ENCODE measurements at places on chromosomes 7 and 10.
A peak's percentile ranks its signal among the peaks of the same experiment; 100 is the strongest.

GRCh38 chr7:83930262-83930661 lies 264.3 kb downstream of the SEMA3A start:
- DNase-seq = no peak

DNA sequence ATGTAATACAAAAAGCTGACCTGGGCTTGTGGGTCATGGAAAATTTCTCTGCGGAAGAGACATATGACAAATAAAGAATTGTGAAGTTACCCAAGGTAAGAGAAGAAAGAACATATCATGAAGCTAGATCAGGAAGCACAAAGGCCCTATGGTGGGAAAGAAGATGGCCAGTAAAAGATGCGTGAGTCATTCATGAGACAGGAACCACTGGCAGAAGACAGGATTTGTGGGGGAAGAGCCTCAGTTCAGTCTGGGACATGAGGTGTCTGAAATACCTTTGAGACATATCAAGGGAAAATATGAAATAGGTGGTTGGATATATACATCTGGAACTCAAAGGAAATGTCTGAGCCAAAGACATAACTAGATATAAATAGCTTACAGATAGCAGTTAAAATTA lies 27.7 kb upstream of the AMPH start:
- no peak for DNase-seq

GRCh38 chr7:109930049-109930448 lies 1160.9 kb upstream of the LRRN3 start:
- no peak for DNase-seq

DNA sequence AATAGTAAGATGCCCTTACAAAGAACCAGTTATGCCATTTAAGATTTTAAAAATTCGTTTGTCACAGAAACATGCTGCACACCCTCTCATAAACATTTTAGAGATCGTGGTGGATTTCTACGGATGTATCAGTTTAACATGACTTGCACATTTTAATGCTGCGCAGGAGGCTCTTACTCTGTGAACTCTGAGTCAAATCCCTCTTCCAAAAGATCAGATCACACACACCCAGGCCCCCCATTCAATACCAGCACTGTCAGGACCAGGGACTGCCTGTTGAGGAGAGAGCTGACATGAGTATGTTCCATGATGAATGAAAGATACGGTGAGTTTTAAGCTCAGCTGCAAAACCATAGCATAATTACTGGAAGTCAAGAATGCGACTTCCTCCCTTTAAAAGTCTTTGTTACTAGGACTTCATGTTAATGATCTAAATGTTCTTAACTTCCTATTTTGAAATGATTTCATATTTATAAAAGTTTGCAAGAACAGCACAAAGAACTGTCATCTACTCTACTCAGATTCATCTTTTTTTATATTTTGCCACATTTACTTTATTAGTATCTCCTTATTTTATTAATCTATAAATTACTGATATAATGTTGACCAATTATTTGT lies 500.2 kb downstream of the GLRX3 start:
- no peak for DNase-seq

GRCh38 chr10:5942001-5942400 lies 35.3 kb downstream of the IL15RA start:
- no peak for DNase-seq

DNA sequence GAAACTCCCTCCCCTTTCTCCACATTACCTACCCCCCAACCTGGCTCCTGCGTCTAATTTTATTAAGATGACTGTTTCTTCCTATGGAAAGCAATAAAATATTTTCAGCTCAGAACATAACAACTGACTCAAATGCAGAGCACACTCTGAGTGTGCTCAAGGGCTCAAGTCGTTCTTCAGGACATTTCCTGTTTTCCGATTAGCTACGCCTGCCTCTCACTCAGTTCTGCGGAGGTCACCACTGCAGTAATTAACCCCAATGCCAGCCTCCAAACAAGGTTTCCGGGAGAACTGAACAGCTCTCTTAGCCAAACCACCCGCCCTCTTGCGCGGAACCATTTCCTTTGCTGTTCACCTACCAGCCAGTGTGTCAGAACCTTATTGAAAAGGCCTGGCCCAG lies 19.3 kb downstream of the MYOF start:
- DNase-seq = peak; percentile 53

DNA sequence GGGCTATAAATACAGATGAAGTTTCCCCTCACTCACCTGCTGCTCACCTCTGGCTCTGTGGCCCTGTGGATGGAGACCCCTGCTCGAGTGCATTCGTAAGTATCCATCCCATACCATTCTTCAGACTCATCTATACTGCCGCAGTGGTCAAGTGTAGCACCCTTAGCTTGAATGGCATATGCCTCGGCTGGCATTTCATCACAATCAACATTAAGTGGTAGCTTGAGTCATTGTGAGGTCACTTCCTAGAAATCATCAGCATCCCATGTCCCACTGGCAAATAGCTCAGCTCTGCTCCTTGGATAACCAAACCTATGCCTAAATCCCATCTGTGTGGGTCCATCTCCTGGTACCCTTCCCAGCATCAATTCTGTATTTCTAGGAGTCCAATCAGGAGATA lies 38.2 kb downstream of the MDH2 start:
- DNase-seq = no peak

DNA sequence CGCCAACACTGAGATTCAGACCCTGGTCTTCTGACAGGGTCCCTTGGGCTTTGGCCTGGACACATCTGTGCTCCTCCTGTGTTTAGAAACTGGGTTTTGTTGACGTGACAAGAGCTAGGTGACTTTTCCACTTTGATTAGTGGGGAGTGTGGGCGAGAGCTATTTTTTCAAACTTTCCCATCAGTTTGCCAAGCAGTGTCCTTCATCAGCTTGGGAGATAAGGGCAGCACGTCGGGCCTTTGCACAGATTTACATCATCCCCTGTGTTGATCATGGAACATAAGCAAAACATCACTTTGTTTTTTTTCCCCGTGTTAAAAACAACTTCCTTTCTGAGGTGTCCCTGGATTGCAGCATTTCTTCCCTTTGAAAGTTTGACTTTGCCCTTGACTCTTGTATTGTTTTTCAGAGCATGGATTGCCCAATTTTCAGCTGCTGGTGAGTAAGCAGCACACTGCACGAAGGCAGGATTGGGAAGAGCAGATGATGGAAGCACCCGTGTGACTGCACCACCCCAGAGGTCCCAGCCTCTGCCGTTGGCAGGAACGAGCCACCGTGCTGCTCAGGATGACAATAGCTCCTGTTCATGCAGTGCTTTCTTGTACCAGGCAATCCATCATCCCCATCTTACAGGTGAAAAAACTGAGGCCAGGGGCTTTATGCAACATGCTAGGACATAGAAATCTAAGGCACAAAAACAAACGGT lies 6.4 kb upstream of the IGFBP1 start:
- no peak for DNase-seq

DNA sequence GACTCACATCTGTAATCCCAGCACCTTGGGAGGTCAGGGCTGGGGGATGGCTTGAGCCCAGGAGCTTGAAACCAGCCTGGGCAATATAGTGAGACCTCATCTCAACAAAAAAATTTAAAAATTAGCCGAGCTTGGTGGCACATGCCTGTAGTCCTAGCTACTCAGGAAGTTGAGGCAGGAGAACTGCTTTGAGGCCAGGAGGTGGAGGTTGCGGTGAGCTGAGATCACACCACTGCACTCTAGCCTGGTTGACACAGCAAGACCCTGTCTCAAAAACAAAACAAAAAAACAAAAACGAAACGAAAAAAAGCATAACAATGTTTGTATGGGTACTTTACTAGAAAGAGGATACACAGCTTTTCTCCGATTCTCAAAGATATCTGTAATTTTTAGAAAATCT lies 31.8 kb downstream of the WNT16 start:
- DNase-seq = no peak

GRCh38 chr10:57023626-57024025 lies 662.6 kb upstream of the ZWINT start:
- no peak for DNase-seq

GRCh38 chr7:134534633-134535032 lies 7.3 kb downstream of the AKR1B10 start:
- no peak for DNase-seq

DNA sequence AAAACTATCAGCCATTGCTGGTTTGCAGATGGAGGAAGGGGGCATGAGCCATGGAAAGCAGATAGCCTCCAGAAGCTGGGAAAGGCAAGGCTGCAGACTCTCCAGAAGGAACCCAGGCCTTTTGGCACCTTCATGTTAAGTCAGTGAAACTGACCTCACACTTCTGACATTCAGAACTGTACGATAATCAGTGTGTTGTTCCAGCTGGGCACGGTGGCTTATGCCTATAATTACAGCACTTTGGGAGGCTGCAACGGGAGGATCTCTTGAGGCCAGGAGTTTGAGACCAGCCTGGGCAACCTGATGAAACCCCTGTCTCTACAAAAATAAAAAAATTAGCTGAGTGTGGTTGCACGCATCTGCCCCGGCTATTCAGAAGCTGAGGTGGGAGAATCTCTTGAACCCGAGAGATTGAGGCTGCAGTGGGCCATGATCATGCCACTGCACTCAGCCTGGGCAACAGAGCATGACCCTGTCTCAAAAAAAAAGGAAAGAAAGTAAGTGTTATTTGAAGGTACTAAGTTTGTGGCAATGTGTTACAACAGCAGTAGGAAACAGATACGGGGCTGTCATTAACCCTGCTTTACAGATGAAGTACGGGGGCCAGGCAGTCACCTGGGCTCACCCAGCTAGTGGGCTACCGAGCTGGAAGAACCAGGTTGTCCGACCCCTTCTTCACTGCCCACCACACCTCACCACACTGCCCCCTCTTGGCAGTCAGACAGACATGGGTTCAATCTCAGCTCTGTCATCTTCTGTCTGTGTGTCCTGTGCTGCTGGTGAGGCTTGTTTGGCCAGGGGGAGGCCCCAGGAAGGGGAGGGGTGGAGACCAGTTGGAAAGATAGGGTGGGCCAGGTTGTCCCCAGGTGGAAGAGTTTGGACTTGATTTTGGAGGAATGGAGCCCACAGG lies 18.3 kb downstream of the CHST3 start:
- DNase-seq = no peak

DNA sequence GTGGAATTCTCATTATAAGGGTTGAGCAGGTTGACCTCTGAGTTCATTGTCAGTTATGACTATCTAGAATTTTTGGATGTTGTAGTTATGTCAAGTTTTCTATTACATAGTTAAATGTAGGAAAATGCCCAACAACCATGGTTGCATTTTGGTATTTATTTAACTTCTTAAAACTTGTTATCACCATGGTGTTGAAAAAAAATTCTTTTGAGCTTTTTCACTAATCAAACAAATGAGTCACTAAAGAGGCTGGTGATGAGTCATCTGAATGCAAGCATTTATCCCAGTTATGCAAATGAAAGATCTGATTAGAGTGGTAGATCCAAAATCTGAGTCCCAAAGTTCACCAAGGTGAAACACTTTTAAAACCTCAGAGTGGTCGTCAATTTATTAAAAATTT lies 624.7 kb upstream of the IGFBP3 start:
- DNase-seq = no peak

DNA sequence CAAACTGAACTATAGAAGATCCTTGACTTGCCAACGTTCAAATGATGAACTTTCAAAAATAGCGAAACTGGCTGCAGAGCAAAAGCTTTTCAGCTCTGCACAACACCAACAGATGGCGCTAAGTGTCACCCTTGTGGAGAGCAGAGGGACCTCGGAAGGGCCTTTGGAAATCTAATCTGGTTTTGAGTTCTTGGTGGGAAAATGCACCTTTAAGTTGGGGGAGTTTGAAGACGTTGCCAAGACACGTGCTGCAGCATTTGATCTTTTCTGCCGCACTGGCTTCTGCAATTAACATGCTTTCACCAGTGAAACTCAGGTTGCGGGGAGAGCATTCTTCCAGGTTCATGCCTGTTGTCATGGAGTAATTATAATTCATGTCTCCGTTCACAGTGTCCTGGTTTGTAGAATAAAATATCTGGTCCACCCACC lies 26.3 kb upstream of the WDR11 start:
- no peak for DNase-seq

- DNase-seq = no peak
Measured at GRCh38 chr7:95687759-95688343, 84.5 kb upstream of the DYNC1I1 start.

- no peak for DNase-seq
Measured at GRCh38 chr10:132465889-132466519, 69.0 kb downstream of the PWWP2B start.

DNA sequence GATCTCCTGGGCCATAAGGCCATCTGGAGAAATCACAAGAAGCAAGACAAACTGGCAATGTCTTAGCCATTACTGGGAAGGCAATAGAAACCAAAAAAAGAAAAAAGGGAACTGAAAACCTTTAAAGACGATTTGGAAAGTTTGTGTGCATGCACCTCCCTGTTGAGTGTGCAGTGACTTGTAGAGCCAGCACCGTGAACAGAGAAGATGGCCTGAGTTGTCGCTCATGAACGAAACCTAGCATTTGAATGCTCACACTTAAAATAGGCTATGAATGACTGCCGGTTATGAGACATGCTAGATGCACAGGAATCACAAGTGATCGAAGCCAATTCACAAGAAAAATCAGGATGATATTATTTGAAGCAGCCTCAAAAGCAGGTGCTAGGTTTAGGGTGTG lies 151.3 kb upstream of the ADO start:
- DNase-seq = no peak

DNA sequence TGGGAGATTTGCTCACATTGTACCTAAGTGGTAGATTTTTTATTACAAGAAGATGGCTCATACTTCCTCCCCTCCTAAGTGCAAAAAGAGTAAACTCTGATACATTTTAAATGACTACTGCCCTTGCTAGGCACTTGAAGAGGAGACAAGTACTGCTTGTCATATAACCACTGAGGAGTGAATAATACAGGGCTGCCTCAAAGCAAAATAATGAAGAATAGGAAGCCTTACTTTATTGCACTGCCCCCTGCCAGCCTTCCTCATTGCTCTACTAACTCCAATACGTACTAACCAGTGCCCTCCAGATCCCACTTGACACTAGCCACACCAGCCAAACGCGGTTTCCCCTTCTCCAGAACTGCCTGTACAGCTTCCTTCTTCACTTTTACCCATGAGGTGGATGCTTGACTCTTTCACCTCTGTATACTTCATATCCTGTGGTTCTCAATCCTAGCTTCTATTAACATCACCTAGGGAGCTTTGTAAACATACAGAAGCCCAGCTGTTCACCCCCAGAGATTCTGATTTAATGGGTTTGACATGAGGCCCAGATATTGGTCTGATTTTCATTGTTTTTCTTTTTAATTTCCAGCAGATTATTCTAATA lies 11.7 kb upstream of the MTERF1 start:
- DNase-seq = no peak

GRCh38 chr7:140996-141395 lies 51.4 kb upstream of the FAM20C start:
- no peak for DNase-seq

DNA sequence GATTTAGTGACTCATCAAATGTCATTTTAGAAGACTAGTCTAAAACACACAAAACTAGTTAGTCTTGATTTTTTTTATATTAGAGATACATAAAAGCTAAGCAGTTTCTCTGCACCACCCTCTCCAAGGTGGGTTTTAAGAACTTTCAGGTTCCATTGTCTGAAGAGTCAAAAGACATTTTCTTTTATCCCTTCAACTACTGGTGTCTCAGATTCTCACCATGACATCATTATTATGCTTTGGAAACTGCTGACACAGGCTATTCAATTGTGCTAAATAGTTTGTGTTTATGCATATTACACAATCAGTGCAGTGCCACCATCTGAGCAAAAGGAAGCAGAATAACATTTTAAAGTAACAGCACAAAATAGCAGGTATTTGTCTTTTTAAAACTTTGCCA lies 52.2 kb downstream of the IGF2BP3 start:
- no peak for DNase-seq
